ENCODE measurements at places on chromosomes 5 and 9.

DNA sequence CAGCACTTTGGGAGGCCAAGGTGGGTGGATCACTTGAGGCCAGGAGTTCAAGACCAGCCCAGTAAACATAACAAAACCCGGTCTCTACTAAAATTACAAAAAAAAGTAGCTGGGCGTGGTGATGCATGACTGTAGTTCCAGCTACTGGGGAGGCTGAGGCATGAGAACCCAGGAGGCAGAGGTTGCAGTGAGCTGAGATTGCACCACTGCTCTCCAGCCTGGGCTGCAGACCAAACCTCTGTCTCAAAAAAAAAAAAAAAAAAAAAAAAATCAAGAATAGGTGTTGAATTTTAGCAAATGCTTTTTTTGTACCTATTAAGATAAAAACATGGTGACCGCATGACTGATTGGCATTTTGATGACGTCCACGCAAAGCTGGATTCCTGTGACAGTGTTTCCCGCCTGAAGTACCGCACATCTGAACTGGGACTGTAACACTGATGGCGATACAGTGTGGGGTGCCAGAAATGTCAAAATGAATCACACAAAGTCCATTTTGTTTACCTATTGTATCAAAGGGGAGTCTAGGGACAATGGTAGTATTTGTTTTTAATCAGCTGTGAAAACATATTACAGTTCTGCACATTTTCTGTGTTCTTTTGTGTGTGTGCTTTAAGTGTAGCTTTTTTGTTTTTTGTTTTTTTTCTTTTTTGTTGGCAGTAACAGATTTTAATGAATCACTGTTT, 23.2 kb upstream of the TBC1D9B start:
- DNase-seq, result no peak

GRCh38 chr5:54215233-54215736, 95.1 kb downstream of the ARL15 start:
- DNase-seq, result no peak

DNA sequence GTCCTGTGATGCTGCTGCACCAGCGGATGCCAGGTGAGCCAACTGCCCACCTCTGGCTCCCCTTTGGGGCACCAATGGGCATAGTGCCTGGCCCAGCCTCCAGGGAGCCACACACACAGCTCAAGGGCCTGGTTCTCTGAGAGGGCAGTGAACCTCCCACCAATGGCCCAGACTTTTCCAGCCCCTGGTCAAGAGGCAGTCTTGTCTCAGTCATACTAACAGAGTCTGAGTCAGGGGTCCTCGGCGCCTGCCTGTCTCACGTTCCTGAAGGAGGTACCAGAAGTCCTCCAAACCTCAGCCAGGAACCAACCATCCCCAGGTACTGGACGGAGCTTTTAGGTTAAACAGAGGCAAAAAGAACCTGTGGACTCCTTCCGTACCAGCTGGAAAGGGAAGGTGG, 121.1 kb downstream of the C5orf15 start:
- no peak for DNase-seq

DNA sequence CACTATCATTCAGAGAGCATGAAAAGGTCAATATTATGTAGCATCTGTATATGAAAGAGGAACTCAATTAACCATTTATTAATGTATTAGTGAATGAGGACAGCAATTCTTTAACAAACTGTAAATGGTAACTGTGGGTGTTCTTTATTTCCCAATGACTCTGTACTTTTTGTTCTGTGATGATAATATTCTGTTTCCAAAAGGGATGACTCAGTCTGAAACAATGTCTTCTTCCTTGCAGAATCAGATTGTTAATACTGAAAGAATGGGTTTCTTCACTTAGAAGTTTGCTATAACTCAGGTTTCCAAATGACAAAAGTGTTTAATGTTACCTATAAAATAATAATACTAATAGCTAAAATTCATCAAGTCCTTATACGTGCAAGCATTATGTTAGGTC, 1518.7 kb upstream of the WWC1 start:
- DNase-seq, result no peak
